ENCODE measurements at places on chromosomes 4 and X. TPM values are rescaled to one million over a fixed set of nuclear protein-coding genes. Genes with fewer than 3 reads are reported as not detected.

CXCL11 gene
- 1.4 TPM for polyA plus RNA-seq

DNA sequence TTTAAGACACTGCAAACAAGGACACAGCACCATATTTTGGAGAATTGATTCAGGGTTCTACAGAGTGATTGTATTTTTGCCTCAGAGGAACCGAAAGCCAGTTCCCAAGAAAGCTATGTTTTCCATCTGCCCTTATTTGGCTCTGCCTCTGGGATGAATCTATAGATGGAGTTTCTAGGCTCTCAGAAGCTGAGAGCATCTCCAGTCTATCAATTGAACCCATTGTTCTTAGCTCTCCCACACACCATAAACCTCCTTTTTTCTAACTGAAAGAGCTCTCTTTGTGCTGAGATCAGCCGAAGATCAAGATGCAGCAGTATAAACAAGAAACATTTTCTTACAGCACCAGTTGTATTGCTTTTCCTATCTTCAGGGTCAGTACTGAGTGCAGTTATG is 16.9 kb downstream of the PLP1 start:
- no peak for DNase-seq

- peak; percentile 57 for DNase-seq
Measured at GRCh38 chr4:182189103-182189878, 53.9 kb upstream of the TENM3 start.

GRCh38 chr4:84031401-84031800 is 467.7 kb downstream of the NKX6-1 start:
- DNase-seq, result no peak

DNA sequence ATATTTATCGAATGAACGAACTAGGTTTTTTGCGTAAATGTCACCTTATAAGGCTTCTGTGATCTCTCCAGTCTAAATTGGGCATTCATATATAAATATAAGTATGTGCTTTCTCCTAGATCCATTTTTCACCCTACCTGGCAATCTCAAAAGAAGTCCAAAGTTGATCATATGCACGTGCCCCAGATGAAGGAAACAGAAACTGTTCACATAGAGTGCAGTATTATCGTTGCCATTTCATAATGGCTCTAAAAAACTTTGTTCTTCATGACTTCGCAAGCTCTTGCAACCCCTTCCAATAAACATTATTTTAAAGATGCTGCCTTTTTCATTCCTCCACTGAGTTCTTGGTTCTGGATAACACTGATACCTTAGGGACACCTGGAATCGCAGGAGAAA is 708 bp downstream of the INTS12 start:
- no peak for DNase-seq

Data from keratinocyte (primary cell).